ENCODE measurements at places on chromosomes 1 and 21.

DNA sequence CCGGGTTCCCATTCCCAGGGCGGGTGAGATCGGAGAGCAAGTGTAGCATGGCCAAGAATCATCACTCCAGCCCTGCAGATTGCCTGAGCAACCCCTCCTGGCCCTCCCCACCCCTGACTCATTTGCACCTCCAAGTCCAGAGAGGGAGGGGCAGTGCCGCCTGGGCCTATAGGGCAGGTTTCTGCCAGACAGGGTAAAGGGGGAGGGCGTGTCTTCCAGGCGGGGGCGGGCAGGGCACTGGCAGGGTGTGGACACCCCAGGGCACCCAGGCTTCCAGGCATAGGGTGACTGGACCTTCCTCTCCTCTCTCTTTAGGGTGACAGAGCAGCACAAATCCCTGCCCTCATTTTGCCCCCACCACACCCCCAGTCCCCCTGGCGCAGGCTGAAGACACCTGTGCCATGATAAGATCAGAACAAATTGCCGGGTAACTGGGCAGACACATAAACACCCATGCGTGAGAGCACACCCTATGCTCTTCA, 3.2 kb upstream of the CRYBG2 start:
- DNase-seq = no peak

DNA sequence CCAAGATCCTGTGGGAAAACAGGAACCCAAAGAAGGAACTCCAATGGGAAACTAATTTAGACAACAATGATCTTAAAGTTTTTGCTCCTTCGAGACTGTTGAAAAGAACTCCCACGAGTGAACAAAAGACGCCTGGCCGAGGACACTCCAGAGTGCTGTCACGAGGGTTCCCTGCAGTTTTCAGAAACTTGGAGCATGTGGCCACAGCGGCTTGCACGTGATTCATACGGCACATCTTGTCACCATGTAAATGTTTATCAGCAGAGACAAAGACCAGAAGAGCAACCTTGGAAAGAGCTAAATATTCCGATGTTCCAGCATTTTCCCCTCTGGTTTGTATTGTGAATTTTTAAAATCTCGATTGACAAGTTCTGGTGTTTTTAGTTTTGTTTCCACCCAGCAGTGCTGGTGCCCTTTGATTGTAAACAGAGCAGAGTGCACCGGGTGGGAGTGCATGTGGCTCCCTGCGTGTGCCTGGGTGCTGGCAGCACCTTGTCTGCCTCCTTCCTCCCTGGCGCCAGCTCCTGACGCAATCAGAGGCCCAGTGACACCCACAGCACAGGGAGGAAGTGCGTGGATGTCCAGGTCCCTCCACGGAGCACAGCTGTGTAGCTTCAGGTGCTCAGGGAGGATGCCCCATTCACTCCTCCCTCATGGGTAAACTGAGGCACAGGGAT, 23.0 kb downstream of the LRRC3 start:
- DNase-seq = no peak

DNA sequence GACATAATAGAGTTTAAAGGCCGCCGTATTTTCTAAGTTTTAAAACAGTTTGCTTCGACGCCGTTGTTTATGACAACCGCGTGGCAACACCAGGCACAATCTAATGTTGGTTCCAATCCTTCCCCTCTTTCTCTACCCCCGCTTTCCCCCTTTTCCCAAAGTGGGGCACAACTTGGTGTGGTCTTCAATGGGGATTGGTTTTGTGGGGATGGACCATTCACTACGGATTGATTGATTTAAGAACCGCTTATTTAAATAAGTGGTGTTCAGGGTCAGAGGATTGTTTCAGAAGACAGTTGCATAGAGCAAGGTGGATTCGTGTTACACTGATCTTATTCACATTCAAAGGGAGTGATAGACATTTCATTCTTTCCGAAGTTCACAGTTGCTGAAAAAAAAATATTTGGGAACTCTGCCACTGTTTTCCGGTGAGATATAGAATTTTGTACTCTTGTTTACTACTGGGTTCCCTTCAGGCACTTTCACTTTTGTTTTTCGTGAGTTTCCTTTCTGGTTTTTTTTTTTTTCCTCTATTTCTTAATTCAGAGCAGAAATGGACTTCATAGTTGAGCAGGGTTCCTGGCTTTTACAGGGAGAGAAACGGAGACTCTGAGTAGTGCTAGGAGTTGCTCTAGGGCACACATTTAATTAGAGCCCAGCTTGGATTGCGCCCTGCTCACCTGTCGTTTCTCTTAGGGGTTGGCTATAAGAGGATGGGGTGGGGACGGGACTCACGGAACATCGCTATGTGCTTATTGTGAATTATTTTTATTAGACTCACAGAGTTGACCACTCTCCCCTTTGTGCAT, 79.6 kb upstream of the AK4 start:
- DNase-seq = no peak

GRCh38 chr1:222288053-222288452, 259.9 kb downstream of the HHIPL2 start:
- DNase-seq = no peak

All from activated CD8-positive, alpha-beta memory T cell treated with anti-CD3 and anti-CD28 coated beads for 1 hour (primary cell).